ENCODE measurements at places on chromosomes 5 and 9. TPM values are rescaled to one million over a fixed set of nuclear protein-coding genes. Genes with fewer than 3 reads are reported as not detected.

The CBY3 gene
- total RNA-seq = not detected

DNA sequence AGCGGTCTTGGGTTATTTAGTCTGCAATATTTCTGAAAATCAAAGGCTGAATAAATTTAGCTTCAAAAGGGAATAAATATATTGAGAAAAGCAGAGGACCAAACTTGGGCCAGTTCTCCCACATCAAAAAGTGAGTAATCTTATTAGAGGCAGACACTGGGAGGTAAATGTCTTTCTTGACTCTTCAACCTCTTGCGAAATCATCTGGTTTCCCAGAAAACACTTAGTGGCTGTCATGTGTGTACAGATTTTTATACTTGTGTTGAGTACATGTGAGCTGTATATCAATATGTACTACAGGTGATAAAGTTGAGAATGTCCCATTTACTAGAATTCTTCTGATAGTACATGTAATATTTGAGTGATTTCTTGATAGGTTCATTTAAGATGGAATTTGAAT, 454.9 kb downstream of the PRR16 start:
- no peak for DNase-seq

The ISCA1 gene
- 34.6 TPM for total RNA-seq

GRCh38 chr9:114551750-114552685, 35.6 kb upstream of the ATP6V1G1 start:
- peak; percentile 20 for DNase-seq

DNA sequence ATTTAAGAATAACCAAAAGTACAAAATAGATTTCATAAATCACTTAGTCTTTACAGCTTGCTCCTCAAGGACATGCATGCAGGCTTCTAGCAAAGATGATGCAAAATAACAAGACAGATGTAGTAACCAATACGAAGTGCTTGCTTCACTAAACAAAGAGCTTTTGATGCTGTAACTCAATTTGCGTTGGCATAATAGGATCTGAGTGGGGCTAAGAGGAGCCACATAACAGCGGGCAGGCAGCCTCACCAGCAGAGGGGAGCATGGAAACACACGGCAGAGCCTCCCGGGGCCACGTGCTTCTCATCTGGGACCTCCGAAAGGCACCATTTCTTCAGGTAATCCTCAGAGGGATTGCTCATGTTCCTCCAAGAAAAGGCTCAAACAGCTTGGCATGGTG, 139.7 kb downstream of the C5orf15 start:
- no peak for DNase-seq

GRCh38 chr5:33300209-33300742, 140.5 kb upstream of the TARS1 start:
- no peak for DNase-seq

DNA sequence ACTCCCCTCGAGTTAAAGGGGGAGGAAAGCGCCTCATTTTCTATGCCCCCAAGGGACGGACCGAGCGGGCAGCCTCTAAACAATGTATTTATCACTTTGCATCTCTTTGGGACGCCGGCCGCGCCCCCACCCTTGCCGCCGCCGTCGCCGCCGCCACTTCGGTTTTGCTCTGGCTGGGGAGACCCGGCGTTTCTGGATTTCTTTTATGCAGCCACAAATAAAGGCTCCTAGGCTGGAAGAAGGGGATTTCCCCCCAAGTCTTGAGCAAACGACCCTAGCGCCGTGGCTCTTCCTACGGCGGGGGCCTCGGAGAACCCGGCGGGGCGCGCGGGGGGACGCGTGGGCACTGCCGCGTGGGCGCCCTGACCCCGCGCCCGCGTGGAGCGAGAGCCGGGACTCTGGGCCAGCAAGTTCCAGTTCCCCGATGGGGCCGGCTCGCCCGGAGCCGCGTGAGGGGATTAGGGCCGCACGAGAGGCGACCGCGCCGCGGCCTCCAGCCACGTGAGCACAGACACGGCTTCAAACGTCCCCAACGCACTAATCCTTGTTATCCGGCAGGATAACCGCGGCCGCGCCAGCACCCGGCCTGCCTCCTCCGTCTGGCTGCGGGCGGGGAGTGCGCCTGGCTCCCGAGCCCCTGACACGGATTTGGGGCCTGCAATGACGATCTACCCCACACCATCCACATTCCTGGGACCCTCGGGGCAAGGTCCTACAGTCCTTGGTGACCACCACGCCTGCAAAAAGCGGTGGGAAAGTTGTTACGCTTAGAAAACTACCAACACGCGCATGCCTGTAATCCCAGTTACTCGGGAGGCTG, 7.9 kb upstream of the NEUROG1 start:
- DNase-seq = peak; percentile 17

- no peak for DNase-seq
These were observed 19.5 kb upstream of the B4GALT1 start for GRCh38 chr9:33186457-33187168.

The NDUFS6 gene
- 33.2 TPM for total RNA-seq

The CXXC5 gene
- 71.7 TPM for total RNA-seq

DNA sequence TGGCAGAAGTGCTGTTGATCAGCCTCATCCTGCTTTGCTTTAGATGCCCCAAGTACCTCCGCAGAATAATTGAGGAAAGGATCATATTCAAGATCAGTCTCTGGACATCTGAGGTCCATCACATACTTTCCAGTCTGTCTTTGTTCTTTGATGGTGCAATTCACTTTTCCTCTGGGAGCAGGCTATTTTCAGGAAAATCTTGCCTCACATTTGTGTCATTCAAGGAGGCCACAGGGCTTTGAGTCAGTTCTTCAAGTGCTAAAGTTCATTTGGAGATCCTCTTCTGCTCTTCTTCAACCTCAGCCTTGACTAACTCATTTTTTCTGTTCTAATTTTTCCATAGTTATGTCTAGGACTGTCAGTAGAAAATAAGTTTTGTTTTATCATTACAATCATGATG, 18.6 kb downstream of the EQTN start:
- DNase-seq = no peak

The CDC20B gene
- total RNA-seq = 0.20 TPM

DNA sequence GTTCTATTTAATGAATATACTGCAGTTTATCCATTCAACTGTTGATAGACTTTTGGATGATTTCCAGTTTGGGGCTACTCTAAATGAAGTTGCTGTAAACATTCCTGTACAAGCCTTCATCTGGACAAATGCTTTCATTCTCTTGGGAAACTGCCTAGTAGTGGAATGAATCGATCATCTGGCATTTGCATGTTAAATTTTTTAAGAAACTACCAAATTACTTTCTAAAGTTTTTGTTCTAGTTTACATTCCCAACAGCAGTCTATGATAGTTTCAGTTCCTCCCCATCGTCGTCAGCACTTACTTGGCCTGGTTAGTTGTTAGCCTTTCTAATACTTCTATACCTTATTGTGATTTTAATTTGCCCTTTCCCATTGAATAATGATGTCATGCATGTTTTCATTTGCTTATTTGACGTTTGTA, 306.3 kb downstream of the FER start:
- no peak for DNase-seq

DNA sequence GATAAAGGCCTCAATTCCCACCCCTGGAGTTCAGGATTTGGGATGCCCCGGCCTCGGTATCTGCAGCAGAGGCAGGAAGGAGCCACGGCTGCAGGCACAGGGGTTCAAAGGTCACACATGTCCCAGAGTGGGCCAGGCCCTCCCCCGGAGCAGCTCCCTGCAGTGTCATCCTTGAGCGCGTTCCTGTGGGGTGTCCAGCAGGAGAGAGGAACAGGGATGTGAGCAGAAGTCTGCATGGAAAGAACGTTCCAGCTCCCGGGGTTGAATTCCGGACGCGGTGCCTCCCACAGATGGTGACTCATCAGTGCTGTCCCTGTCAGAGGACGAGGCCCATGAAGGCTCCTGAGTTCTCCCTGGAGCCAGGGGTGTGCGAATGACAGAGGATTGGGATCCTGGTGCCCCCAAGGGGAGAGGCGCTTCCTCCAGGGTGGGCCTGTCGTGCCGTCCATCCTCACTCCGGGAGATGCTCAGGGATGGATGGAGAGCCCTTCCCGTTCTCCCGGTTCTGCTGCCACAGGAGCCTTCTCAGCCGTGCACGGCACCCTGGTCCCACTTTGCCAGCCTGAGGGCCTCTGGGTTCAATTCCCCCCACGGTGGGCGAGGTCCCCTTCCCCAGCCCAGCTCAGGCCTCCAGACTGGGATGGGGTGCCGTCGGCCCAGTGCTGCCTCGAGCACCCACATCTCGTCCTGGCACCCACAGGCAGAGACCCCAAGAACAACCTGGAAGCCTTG, 3.1 kb downstream of the LCN1 start:
- no peak for DNase-seq

DNA sequence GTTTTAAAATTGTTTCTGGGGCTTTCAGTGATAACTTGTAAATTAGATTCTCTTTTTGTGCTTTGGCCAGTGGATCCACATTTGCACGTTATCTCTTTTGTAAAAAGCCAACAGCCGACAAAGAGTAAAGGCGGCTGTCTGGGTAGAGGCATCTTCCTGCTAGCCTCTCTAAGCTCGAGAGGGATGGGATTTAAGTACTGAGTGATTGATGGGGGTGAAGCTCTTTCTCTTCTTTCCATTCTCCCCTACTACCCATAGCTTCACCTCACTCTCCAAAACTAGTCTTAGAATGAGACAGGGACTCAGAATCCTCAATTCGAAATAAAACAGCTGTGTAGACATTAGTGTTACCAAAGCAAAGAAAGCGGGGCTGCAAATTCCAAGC, 3.4 kb downstream of the PBX3 start:
- no peak for DNase-seq

The FXN gene
- total RNA-seq = 10.3 TPM

DNA sequence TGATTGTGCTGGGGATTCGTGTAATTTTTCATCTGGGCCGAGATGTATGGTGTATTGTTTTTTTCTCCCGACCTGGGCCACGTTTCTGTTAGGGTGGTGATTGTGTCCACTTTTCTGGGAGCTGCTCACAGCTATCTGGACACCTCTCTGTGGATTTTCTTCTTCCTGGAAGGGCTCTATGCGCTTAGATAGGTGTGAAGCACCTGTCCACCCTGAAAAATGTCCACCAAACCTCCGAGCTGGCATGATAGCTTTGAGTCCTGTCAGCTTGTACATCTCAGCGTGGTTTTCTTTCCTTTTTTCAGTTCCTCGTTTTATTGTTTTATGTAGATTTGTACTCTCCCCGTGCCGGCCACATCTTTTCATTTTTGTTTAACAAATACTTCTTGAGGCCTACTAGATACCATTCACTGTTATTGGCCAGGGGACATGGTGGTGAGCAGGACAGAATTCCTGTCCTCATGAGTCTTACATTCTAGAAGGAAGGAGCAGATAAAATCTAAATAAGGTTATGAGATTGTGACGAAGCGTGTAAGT, 1.1 kb downstream of the UGCG start:
- no peak for DNase-seq

The SPINK9 gene
- total RNA-seq = not detected

- DNase-seq = no peak
These were observed 275.2 kb upstream of the IRX1 start for GRCh38 chr5:3320317-3320875.

The IL17B gene
- total RNA-seq = 0.52 TPM

DNA sequence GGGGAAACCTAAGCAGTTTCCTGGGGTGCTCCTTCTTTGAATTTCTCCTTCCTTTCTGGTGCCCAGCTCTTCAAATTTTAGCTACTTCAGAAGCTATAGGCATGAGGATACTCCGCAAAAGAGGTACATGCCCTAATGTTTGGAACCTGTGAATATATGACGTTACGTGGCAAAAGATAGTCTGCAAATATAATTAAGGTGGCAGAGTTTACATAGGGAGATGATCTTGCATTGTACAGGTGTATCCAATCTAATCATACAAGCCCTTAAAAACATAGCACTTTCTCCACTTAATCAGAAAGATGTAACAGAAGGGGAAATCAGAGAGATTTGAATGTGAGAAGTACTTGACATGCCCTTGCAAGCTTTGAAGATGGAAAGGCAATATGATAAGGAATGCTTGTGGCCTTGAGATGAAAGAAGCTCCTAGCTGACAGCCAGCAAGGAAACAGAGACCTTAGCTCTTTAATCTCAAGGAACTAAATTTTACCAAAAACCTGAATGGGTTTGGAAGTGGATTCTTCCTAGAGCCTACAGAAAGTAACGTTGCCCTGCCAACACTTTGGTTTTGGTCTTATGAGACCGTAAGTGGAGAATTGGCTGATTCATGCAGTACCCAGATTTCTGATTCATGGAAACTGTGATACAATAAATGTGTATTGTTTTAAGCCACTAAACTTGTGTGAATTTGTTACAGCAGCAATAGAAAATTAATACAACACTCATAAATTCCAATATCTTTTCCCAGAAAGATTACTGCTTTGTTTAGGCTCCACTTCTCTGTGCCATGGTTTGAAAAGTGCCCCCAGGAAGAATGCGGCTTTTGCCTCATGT, 268.4 kb downstream of the FAM170A start:
- DNase-seq = no peak

DNA sequence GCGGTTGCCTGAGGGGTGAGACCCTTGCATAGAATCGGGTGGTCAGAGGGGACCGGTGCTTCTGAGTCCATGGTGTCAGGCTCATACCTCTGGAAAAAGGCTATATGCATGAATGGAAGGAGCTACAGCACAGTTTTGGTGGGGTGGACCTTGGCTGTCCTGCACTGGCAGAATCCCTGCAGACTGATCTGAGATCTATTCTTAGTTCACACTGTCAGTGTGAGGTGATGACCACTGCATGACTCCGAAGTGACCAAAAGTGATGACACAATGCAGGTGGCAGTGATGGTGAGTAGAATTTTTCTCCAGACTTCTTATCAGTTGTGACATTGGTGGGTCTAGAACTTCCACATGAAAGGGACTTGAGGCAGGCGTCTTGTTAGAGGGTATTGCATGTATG, 105.2 kb upstream of the SLC28A3 start:
- DNase-seq = no peak

The ZNF354C gene
- total RNA-seq = 6.9 TPM

DNA sequence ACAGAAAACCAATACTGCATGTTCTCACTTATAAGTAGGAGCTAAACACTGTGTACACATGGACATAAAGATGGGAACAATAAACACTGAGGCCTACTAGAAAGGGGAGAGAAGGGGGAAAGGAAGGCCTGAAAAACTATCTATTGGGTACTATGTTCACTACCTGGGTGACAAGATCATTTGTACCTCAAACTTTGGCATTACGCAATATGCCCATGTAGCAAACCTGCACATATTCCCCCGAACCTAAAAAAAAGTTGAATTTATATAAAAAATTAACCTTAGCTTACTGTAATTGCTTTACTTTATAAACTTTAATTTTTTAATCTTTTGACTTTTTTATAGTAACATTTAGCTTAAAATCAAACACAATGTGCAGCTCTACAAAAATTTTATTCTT, 237.6 kb upstream of the ATP10B start:
- DNase-seq = no peak

GRCh38 chr9:101582553-101582952, 12.2 kb downstream of the PPP3R2 start:
- DNase-seq = no peak

The NOXA1 gene
- 36.7 TPM for total RNA-seq

The DDX4 gene
- not detected for total RNA-seq

The PPP3R2 gene
- total RNA-seq = not detected

- peak; percentile 74 for DNase-seq
These were observed 143.2 kb downstream of the CTNND2 start for GRCh38 chr5:11760934-11761603.

Measured in mucosa of gallbladder (tissue), 1 donor.